ENCODE measurements at places on chromosomes 7 and 10. TPM values are rescaled to one million over a fixed set of nuclear protein-coding genes. Genes with fewer than 3 reads are reported as not detected.

The GCK gene
- total RNA-seq: not detected

The GNAT3 gene
- 0.12 TPM for total RNA-seq

The ZNF503 gene
- 9.1 TPM for total RNA-seq

The LAMB4 gene
- total RNA-seq: 0.30 TPM

The WDR86 gene
- total RNA-seq: not detected

The ZPBP gene
- not detected for total RNA-seq

The PSD gene
- not detected for total RNA-seq

The LIPM gene
- not detected for total RNA-seq

The OPN1SW gene
- total RNA-seq: not detected

The AGR2 gene
- total RNA-seq: not detected

The ZWINT gene
- total RNA-seq: 177 TPM

The SRRM3 gene
- 0.27 TPM for total RNA-seq

The ACBD7 gene
- 5.8 TPM for total RNA-seq

The NKX1-2 gene
- total RNA-seq: 0.02 TPM

The NEUROD6 gene
- not detected for total RNA-seq

Measured in M059J (cell line).